ENCODE measurements at places on chromosomes 5 and 9.

GRCh38 chr5:59189472-59190244 is 606.8 kb downstream of the RAB3C start:
- DNase-seq, result no peak

DNA sequence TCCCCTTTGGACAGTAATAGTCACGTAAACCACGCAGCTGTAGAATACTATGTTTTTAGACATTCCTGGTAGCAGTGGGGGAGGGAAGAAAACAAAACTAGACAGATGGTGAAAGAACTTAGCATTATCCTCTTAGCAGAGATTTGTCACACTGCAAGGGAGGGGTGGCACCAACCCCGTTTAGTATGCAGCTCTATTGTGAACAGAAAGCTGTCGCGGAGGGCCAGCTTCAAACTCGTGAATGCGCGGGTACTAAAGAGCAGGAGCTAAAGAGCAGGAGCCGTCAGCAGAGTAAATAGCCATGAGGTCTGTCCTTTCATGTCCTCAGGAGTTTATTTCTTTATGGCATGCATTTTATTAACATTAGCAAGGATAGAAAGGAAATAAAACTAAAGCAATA is 141.9 kb upstream of the SLC12A2 start:
- no peak for DNase-seq

GRCh38 chr9:75914002-75914401 is 23.5 kb downstream of the PCSK5 start:
- no peak for DNase-seq

GRCh38 chr5:4511996-4512656 is 628.0 kb upstream of the ADAMTS16 start:
- no peak for DNase-seq

GRCh38 chr5:87298692-87299362 is 31.1 kb downstream of the RASA1 start:
- DNase-seq, result no peak

DNA sequence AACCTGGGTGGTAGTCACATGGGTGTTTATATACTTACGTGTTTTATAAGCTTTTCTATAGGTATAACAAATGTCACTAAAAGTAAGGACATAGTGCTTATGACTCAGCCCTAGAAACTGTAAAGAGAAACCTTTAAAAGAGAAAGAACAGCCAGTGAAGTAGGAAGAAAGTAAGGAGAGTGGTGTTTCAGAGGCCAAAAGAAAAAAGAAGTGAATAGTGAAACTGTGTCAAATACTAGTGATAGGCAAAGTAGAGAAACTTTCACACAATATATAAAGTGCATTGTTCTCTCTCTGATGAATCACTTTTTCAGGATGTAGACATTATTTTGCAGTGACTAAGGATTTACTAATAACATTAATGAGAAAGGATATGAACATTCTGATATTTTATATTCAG is 74.2 kb upstream of the SUSD1 start:
- DNase-seq, result no peak

- DNase-seq, result no peak
Observed at GRCh38 chr5:1172007-1172581, 29.3 kb upstream of the SLC6A19 start.

- no peak for DNase-seq
Observed at GRCh38 chr9:20804489-20805250, 120.6 kb downstream of the FOCAD start.

DNA sequence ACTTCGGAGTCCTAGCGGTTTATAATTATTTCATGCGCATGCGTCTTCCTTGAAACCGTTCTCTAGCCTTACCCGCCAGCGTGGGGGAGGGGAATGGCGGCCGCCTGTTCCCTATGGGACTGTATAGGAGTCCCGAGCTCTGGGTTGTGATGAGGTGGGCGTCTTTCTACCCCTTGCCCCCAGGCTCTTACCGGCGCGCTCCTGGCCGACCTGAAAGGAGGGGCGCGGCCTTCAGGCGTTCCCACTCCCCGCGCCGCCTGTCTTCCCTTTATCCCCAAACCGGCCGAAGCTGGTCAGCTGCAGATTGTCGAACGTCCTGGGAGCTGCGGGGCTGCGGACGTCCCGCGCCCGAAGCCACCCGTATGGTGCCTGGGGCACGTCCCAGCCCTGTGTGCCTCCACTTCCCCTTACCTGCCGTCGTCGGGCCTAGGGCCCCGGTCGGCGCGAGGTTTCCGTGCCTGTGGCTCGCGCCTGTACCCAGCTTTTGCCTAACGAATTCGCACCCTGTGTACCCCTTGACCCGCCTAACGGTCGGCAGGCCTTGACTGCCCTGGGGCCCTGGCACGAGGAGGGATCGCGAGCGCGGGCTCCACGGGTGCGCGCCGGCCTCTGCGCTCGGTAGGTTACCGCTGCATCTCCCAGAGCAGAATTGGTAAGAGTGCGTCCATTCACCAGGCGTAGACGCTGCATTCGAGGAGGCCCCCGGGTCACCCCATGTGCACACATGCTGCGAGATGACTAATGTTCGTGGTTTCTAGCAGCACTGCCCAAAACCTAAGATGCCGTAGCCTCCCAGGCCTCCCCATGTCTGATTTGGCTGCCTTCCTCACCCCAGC is 653 bp upstream of the HNRNPH1 start:
- no peak for DNase-seq

GRCh38 chr5:10524376-10525123 is 39.3 kb upstream of the ANKRD33B start:
- DNase-seq, result no peak

- DNase-seq, result no peak
Observed at GRCh38 chr5:167720676-167721260, 570.7 kb upstream of the WWC1 start.

DNA sequence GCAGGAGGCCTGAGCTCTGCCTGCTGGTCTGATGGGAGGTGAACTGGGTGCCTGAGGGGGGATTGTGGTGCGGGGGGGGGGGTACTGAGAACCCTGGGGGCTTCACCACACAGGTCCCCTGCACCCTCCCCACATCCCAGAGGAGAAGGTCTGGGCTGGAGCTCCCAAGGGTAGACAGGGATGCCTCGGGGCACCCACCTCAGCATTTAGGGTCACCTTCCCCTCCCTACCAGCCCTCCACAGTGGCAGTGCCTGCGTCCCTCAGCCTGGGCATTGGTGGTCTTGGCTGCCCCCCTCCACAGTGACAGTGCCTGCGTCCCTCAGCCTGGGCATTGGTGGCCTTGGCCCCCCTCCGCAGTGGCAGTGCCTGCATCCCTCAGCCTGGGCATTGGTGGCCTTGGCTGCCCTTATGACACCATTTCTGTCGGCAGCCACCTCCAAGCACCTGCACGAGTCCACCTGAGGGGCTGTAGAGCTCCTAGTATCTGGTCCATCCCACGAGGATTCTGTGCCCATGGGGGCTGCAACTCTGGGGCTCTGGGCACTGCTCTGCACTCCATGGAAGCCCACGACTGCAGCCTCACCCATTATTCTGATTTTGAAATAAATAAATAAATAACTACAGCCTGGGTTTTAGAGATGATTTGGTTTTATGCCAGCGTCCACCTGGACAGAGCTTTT is 21.5 kb downstream of the NKD2 start:
- DNase-seq, result no peak

DNA sequence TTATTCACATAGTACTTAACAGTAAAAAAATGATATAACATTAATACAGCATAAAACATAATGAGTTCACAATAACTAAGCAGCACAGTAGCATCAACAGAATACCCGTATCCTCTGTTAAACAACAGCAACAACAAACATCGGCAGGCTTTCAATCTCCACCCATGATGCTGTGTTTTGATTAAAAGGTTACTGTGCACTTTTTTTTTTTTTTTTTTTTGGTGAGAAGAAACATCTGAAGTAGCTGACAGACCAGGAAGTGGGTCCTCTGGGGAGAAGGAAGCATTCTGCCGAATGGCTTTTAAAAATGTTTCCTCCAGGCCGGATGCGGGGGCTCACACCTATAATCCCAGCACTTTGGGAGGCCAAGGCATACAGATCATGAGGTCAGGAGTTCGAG is 282.3 kb downstream of the EPB41L4A start:
- no peak for DNase-seq

DNA sequence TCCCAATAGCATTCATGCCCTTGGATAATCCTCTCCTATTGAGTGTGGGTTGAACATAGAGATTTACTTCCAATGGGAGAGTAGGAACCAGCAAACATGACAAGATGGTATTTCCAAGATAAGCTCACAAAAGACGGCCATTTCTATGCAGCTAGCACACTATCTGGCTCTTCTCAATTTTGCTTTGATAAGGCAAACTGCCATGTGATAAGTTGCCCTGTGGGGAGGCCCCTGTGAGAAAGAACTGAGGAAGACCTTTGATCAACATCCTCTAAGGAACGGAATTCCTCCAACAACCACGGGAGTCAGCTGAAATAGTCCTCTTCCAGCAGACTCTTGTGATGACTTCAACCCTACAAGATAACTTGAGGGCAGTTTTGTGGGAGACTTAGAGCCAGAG is 211.9 kb upstream of the TRPM3 start:
- no peak for DNase-seq

DNA sequence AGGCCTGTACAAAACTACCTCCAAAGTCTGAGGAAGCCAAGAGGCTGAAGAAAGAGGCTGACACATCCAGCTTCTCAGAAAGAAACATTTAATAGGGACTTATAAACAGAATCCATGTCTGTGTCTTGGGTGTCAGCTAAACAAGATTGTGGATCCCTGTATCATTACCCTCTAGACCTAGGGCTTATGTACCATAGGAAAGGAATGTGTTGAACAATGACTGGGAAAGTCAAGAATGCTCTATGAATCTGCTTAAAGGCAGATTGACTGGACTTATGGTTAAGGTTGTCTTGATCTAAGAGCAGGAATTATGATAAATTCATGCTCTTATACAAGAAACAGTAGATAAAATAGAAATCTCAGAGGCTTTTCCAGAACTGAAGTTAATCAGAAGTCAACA is 335.7 kb upstream of the RPS23 start:
- DNase-seq, result no peak

DNA sequence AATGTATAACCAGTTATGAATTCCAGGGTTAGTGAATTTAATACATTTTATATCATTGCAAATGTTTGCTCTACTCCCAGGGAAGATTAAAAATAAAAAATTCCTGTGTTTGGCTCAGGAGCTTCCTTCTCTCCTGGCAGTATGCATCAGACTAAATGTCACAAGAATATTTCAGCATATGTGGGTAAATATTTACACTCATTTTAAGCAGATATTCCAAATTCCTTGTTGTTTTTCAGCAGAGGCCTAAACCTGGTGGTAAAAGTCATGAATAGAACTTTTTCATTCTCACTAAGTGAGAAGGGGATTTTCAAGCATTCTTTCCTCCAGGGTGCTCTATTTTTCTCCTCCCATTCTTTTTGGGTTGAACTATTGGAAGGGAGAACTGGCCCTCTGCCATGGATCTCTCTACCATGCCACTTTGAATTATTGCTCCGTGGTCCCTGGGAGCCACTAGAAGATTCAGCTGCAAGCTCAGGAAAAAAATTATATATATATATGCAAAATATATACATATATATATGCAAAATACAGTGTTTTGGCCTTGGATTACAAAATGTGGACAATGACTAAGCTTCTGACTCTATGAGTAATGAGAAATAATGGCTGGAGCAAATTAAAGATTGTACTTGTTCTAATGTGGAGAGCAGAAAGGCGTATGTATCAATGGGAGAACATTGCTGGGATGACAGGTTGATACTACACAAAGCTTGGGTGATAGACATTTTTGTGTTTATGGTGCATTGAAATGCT is 180.6 kb upstream of the PAPPA start:
- no peak for DNase-seq
